ENCODE measurements at places on chromosomes 3 and 15. TPM values are rescaled to one million over a fixed set of nuclear protein-coding genes. Genes with fewer than 3 reads are reported as not detected.

GRM7 gene
- not detected for total RNA-seq

CD200 gene
- 19.4 TPM for total RNA-seq

PAQR5 gene
- not detected for total RNA-seq

TGM4 gene
- total RNA-seq = not detected

DTX3L gene
- 73.8 TPM for total RNA-seq

CHRNB4 gene
- not detected for total RNA-seq

CATSPER2 gene
- total RNA-seq = 12.9 TPM

PLCH1 gene
- 0.27 TPM for total RNA-seq

GRCh38 chr15:53218666-53219580 lies 428.8 kb upstream of the ONECUT1 start:
- DNase-seq = no peak

DNA sequence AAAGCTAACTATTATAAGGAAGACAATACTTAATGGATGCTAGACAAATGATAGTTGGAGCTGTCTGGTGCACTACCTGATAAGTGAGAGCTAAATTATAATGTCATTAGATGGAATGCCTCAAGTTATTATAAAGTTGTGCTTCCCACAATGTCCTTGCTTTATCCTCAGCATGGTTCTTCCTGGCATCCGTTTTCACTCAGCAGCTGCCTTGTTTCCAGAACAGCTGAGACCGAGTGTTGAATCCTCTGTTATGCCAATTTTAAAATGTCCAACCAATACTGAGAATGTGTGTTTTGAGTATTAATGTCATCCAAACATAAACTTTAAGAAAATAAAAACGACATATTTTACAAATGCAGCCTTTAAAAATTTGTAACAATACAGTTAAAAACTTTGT lies 286.7 kb upstream of the SOX2 start:
- no peak for DNase-seq

DNA sequence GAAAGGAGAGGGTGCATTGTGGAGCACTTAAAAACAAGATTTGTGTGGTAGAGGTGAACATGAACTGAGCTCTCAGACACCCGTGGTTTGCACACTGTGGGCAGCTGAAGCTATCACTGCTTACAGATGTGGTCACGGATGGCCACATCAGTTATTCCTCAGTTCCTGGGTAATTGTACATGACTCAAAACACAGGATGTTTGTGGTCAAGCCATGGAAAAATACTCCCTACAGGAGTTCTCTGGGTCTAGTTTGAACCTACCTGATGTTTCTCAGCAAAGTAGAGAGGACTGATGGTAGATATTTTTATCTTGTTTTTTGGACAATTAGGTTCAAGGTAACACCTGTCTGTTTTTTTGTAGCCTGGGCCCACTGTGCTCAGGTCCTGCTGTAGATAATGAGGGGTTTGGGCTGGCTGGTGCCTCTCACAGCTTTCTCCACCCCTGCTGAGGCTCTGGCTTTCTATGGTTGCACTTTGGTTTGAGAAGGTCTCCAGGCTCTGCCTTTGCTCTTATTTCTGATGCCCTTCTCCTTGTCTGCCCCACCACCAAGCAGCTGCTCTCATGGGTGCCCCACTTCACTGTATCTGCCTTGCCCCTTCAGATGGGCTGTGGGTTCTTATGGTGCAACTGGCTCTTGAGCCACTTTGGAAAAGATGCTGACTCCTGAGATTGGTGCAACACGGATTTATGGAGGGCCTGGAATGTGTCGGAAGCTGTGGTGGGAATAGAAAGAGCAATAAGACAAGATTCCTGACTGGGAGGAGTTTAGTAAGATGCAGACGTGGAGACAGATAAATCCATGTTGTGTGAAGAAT lies 40.1 kb downstream of the CDCP1 start:
- DNase-seq = no peak

- DNase-seq = no peak
Observed at GRCh38 chr15:75902129-75902557, 1.5 kb upstream of the FBXO22 start.

GRCh38 chr3:32237670-32238452 lies 619 bp upstream of the CMTM8 start:
- no peak for DNase-seq

DNA sequence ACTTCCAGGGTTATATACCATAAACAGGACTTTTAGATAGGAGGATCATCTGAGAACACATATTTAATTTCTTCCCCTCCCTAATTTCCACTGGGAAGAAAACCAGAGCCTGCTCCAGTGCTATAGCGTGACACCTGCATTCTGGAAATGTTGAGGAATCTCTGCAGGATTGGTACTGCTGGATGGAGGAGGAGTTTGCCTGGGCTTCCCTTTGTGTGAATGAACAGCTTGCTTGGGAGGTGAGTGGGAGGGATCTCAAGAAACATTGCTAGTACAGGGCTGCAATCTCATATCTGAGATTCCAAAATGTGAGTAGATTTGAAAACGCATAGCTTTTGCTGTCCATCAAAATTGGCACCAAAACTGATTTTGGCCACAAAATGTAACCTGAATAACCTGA lies 295.9 kb upstream of the RGMA start:
- DNase-seq = no peak

DNA sequence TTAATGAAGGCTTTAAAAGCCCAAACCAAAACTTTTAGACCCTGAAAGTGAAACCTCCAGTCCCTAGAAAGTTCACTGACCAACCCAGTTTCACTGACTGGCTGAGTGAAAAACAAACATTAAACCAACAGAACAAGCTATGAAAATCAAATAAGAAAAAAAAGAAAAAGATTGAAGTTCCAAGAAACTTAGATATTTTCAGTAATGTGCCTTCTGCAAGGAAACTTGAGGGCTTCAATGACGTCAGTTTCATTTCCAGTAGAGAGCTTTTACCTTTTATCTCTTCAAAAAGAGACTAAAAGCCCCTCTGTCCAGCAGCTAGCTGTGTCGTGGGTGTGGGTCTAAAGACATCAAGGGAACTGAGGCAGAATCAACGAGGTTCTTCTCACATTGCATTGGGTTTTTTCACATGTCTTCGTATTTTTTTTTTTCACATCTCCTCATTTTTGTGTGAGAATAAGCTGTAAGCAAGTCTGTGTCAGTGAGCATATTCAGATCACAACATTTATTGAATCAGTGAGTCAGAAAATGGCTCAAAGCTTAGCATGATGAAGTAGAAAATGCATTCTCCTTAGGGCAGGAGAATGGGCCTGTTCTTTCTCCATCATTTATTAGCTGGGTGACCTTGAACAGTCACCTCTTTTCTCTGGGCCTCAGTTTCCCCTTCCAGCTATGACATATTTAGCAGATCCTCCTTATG lies 54.8 kb upstream of the BCL6 start:
- DNase-seq = no peak

GRCh38 chr3:17258823-17259436 lies 374.2 kb downstream of the PLCL2 start:
- no peak for DNase-seq
